ENCODE measurements at places on chromosomes 7 and 10.

GRCh38 chr10:48237259-48238250, 36.9 kb downstream of the FRMPD2 start:
- no peak for DNase-seq

GRCh38 chr7:118041251-118041878, 142.6 kb upstream of the LSM8 start:
- DNase-seq = no peak

DNA sequence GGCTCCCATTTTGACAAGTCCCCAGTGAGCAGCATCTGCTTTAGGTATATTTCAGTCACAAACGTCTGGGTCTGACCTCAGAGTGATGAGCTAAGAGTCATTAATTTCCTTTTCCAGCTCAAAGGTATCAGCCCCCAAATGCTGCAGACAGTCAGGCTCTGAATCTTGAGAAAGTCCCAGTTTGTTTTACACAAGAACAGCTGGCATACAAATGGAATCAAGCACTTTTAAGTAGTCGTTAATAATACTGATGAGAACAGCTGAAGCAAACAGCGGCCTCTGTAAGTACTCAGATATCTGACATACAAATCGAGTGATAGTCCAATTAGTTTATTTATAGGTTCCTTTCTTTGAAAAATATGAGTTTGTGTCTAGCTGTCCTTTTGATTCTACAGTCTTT, 49.4 kb upstream of the MSRB2 start:
- DNase-seq = no peak

DNA sequence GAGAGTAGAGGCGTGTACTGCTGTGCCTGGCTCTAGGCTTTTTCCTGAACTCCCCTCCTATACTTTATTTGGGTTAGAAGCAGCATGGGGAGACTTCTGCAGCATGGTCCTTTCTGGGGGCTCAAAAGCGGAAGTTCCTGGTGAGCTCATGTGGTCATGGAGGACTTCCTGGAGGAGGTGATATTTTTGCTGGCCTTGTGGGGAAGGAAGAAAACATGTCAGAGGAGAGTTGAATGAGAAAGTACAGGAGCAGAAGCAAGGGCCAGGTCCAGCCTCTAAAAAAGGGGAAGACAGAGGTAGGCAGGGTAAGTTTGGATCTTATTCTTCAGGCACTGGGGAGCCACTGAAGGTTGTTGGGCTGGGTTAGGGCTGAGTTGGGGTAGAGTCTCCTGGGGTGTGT, 45.5 kb downstream of the CASTOR2 start:
- DNase-seq = no peak

DNA sequence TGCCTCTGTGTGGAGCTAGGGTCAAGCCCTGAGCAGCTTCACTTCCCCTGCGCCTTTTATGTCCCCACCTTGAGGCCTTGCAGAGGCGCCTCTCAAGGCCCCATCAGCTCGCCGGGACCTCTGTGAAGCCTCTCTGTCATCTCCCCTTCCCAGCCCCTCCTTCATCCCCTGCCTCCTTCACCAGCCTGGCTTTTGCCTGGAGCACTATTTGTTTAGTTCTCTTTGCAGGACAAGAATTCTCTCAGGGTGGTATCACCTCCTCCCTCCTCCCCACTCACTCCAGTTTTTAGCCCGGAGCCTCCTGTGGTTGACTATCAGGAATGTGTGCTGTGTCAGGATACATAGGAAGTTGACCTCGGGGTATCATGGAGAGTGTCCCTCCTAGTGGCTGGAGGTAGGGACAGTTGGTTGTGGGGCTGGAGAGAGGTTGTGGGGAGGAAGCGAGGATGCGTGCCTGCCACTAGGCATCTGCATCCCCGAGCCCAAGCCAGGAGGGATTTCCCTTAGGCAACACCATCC, 89.8 kb upstream of the ANLN start:
- no peak for DNase-seq

- no peak for DNase-seq
Measured at GRCh38 chr10:71247414-71247705, 35.0 kb downstream of the UNC5B start.

Data from right hindlimb (tissue), 1 donor.